ENCODE measurements at places on chromosomes 3 and 15.

GRCh38 chr3:24101676-24102168, 156.6 kb downstream of the NR1D2 start:
- H3K27me3 ChIP-seq: no peaks in the 10 kb centered on the region
- no peaks in the 10 kb centered on the region for H3K36me3 ChIP-seq
- peaks cover 5% of the 10 kb centered on the region for H3K4me1 ChIP-seq
- no peak overlapping the region for H3K4me3 ChIP-seq
- H3K27ac ChIP-seq: no peak overlapping the region

- H3K27me3 ChIP-seq: peaks cover 10% of the 10 kb centered on the region
- no peak overlapping the region for H3K27ac ChIP-seq
- no peaks in the 10 kb centered on the region for H3K4me1 ChIP-seq
Measured at GRCh38 chr15:89030311-89030710, 57.9 kb upstream of the ABHD2 start.

GRCh38 chr3:57098418-57099310, 38.2 kb downstream of the SPATA12 start:
- no peaks in the 10 kb centered on the region for H3K27me3 ChIP-seq
- peaks cover 24% of the 10 kb centered on the region for H3K36me3 ChIP-seq
- H3K27ac ChIP-seq: no peak overlapping the region
- peaks cover 24% of the 10 kb centered on the region for H3K4me1 ChIP-seq
- DNase-seq: no peak

GRCh38 chr15:60964527-60964926, 264.6 kb downstream of the RORA start:
- peaks cover 4% of the 10 kb centered on the region for H3K27me3 ChIP-seq
- H3K36me3 ChIP-seq: no peaks in the 10 kb centered on the region
- peaks cover 12% of the 10 kb centered on the region for H3K4me1 ChIP-seq
- H3K4me3 ChIP-seq: no peak overlapping the region

- no peak for DNase-seq
- peaks cover 5% of the 10 kb centered on the region for H3K27me3 ChIP-seq
- H3K4me3 ChIP-seq: no peak overlapping the region
- no peak overlapping the region for H3K27ac ChIP-seq
- H3K36me3 ChIP-seq: no peaks in the 10 kb centered on the region
Measured at GRCh38 chr3:39423436-39423970, 17.0 kb downstream of the RPSA start.

GRCh38 chr3:178275793-178276192, 260.4 kb upstream of the KCNMB2 start:
- no peak overlapping the region for H3K27ac ChIP-seq
- no peaks in the 10 kb centered on the region for H3K36me3 ChIP-seq
- no peaks in the 10 kb centered on the region for H3K27me3 ChIP-seq
- no peaks in the 10 kb centered on the region for H3K4me1 ChIP-seq
- no peak overlapping the region for H3K4me3 ChIP-seq

DNA sequence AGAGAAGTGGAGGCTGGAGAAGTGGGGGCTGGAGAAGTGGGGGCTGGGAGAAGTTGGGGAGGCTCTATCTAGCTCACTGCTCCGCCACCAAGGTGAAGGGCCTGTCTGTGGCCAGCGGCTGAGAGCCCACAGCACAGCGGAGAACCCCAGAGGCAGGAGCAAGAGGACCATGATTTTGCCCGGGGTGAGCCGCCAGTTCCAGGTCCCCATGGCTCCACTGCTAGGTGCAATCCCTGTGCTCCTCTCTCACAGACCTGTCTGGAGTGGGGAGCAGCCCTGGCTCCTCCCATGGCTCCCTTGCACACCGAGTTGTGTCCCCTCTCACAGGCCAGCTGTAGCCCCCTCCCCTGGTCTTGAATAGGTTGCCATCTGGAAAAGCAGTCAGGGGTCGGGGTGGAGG, 4.7 kb upstream of the NRROS start:
- H3K4me3 ChIP-seq: no peak overlapping the region
- peaks cover 13% of the 10 kb centered on the region for H3K4me1 ChIP-seq
- DNase-seq: no peak
- H3K27me3 ChIP-seq: peaks cover 28% of the 10 kb centered on the region
- no peaks in the 10 kb centered on the region for H3K36me3 ChIP-seq
- no peak overlapping the region for H3K27ac ChIP-seq

GRCh38 chr15:76470691-76471090, 134.1 kb downstream of the ISL2 start:
- H3K4me3 ChIP-seq: no peak overlapping the region
- no peak for DNase-seq
- H3K36me3 ChIP-seq: peaks cover 23% of the 10 kb centered on the region
- no peaks in the 10 kb centered on the region for H3K27me3 ChIP-seq
